Right ventricle myocardium inferior (tissue), 1 donor: ENCODE measurements at places on chromosomes 12 and 14. TPM values are rescaled to one million over a fixed set of nuclear protein-coding genes. Genes with fewer than 3 reads are reported as not detected.

GRCh38 chr14:23828001-23828400, 125.6 kb upstream of the DHRS4 start:
- no peak for DNase-seq

RNASE4 gene
- 11.9 TPM for total RNA-seq

NRIP2 gene
- 3.2 TPM for total RNA-seq

GYS2 gene
- total RNA-seq: not detected

GRCh38 chr12:13000925-13001774, 1.1 kb upstream of the HEBP1 start:
- DNase-seq: peak; percentile 88
